ENCODE measurements at places on chromosomes 1 and 21. TPM values are rescaled to one million over a fixed set of nuclear protein-coding genes. Genes with fewer than 3 reads are reported as not detected.
A peak's percentile ranks its signal among the peaks of the same experiment; 100 is the strongest.

The TSSK3 gene
- total RNA-seq: 2.9 TPM

The CELA3A gene
- not detected for total RNA-seq

The SWT1 gene
- total RNA-seq: 9.5 TPM

DNA sequence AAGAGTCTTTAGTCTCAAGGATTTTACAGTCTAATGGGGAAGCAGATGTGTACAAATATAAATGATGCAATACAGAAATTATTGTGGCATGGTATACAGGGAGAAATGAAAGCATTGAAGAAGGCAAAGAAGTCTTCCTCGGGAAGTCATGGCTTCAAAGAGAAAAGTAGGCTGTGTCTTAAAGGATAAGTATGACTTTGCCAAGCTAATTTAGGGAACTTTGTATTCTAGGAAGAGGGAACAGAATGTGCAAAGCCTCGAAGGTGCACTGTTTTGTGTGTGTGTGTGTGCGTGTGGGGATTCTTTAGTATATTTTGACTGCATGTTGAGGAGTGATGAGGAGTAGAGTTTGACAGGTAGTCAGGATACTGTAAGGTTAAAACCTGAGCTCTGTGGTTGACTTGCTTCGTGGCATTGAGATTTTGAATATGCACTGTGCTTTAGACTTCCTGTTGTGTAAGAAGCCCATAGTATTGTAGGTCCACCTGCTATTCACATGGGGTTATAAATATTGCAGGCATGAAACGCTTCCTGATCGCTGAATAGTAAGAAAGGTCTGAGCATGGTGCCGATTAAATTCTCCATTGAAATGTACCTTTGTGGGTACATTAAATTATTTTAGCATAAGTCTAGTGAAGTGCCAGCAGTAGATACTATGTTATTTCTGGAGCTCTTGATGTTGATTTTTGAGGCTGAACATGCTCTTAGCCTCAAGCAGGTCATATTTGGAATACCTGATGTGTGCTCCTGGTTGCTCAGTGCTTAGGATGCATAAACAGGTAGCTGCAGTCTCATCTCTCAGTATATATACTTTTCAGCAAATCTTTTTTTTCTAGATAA lies 8.0 kb downstream of the SMAP2 start:
- DNase-seq: no peak

DNA sequence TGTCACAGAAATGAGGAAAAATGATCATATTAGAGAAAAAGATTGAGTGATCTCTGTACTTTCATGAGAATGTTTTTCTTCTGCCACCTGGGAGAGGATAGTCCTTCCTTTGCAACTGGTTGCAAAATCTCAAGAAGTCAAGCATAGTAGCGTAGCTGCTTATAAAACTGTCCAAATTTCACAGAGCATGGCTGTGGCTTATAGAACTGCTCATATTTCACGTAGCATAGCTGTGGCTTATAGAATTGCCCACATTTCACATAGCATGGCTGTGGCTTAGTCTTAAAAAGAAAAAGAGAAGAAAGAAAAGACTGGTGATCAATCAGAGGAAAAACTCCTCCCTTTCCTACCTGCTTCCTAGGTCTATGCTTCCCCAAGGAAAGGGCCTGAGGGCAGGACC lies 329.5 kb downstream of the SIPA1L2 start:
- no peak for DNase-seq

DNA sequence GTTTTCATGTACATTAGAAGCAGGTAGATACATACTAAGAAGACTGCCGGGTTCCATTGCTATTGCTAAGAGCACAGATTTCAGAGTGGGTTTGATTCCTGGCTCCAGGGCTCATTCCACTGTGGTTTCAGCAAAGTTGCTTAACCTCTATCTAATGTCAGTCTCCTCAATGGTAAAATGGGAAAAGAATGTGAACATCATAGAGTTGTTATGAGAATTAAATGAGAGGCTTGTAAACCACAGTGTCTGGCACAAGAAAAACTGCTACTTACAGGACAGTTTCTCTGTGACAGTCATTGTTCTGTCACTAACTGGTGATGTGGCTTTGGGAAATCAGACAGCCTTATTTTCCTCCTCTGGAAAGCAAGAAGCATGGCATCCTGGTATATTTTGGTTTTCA lies 10.7 kb upstream of the PLXNA2 start:
- DNase-seq: no peak

GRCh38 chr1:164709126-164709525 lies 150.1 kb downstream of the PBX1 start:
- no peak for DNase-seq

- DNase-seq: no peak
Measured at GRCh38 chr1:211783266-211783665, 47.3 kb downstream of the LPGAT1 start.

- no peak for DNase-seq
Measured at GRCh38 chr1:34529935-34530859, 224.7 kb upstream of the GJB5 start.

GRCh38 chr1:207711285-207711684 lies 40.6 kb upstream of the CD46 start:
- no peak for DNase-seq

DNA sequence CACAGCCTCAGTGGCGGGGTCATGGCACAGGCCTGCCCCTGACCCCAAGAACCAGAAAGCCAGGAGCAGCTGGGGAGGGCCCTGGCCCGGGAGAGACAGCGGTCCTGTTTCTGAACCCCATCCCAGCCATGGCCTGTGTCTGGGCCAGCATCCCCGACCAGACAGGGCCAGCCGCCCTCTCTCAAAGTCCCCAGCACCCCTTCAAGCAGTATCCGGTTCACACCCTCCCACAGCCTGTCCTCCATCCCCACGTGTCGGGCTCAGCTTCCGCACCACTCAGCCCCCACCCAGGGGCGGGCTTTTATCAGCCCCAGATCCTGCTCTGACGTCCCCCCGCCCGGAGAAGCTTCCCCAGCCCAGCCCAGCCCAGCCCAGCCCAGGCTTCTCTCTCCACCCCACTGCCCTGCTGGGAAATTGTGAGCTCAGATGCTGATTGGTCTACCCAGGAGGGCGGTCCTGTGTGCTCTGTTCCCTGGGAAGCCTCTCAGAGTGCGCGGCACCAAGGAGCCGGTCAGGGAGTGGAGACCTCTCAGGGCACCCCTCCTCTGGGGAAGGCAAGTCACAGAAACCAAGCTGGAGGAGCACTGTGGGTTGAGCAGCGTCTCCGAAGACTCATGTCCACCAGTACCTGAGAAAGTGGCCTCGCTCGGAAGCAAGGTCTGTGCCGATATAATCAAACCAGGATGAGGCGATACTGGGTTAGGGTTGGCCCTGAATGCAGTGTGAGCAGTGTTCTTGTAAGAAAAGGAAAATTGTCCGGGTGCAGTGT lies 4.7 kb upstream of the FAAP20 start:
- DNase-seq: peak; percentile 79

GRCh38 chr1:54671985-54672608 lies 30.5 kb downstream of the MROH7 start:
- peak; percentile 63 for DNase-seq

DNA sequence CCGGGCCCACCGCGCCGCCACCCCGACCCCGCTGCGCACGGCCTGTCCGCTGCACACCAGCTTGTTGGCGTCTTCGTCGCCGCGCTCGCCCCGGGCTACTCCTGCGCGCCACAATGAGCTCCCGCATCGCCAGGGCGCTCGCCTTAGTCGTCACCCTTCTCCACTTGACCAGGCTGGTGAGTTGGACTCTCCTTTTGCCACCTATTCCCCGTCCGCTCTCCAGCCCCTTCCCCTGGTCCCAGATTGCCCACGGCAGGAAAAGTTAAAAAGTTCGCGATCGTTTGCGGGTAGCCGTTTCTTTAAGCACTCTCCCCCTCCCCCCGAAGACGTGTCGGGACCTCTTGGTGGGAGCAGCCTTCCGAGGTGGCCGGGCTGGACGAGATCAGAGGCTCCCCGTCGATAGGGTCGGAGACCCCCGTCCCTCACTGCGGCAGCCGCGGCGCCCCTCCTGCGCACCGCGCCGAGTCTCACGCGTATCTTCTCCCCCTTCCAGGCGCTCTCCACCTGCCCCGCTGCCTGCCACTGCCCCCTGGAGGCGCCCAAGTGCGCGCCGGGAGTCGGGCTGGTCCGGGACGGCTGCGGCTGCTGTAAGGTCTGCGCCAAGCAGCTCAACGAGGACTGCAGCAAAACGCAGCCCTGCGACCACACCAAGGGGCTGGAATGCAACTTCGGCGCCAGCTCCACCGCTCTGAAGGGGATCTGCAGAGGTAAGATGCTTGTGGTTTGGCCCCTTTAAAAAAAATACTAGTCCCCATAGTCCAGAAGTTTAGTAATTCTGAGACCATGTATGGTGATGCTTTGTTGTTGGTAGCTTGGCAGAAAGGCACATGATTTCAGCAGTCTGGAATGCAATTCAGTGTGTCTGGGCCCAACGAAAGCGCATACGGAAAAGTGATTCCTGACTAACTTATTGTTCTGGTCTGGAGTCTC lies 576 bp downstream of the CCN1 start:
- no peak for DNase-seq

- no peak for DNase-seq
Measured at GRCh38 chr1:33111965-33112364, 31.0 kb downstream of the AZIN2 start.

Data from naive thymus-derived CD8-positive, alpha-beta T cell (primary cell).